Naive thymus-derived CD8-positive, alpha-beta T cell (primary cell): ENCODE measurements at places on chromosomes 6 and 20. TPM values are rescaled to one million over a fixed set of nuclear protein-coding genes. Genes with fewer than 3 reads are reported as not detected.

PAX1 gene
- not detected for total RNA-seq

ZC3H12D gene
- 61.9 TPM for total RNA-seq

GRCh38 chr6:162899148-162899547 lies 171.4 kb downstream of the PACRG start:
- no peak for DNase-seq

DNA sequence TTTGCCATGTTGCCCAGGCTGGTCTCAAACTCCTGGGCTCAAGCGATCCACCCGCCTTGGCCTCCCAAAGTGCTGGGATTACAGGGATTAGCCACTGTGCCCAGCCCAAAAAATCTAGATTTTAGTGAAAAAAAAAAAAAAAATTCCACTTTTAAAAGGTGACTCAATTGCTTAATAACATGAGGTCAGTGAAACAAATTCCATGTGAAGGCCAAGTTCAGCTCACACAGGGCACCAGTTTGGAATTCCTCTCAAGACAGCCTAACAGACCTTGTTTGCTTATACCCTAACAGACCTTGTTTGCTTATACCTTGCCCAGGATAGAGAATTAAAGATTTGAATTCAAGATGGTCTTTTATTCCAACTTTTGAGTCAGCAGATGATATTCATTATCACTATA lies 5.1 kb downstream of the RRBP1 start:
- no peak for DNase-seq

DNA sequence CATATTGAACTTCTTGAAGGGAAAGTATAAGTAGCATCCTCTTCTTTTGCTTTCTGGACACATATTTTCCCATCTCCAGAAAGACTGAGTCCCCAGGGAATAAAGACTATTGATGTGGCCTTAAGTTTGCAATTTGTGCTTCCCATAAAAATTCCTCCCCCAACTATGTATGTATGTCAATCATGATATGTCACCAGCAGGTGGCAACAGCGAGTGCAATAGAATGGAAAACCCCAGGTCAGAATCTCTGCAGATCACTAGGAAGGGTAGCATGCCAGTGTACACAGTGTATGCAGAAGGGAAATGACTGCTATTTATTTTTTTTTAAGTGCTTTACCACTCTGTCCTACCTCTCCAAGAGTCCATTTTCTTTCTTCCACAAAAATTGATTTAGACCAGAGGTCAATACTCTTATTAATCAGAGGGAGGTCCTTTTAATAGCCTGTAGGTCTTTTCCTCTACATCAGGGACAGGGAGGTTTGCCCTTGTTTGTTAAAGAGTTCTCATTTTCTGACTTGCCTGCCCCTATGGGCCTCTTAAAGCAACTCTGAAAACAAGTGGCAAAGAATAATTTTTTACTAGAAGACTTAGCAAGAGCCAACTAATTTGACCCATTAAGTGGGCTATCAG lies 61.4 kb downstream of the BMP2 start:
- no peak for DNase-seq

GRCh38 chr6:129481706-129482105 lies 228.3 kb downstream of the ARHGAP18 start:
- no peak for DNase-seq

GRCh38 chr20:58233881-58234528 lies 5.6 kb upstream of the ANKRD60 start:
- DNase-seq: no peak

- DNase-seq: no peak
These were observed 112.1 kb upstream of the IYD start for GRCh38 chr6:150256618-150257272.

DNA sequence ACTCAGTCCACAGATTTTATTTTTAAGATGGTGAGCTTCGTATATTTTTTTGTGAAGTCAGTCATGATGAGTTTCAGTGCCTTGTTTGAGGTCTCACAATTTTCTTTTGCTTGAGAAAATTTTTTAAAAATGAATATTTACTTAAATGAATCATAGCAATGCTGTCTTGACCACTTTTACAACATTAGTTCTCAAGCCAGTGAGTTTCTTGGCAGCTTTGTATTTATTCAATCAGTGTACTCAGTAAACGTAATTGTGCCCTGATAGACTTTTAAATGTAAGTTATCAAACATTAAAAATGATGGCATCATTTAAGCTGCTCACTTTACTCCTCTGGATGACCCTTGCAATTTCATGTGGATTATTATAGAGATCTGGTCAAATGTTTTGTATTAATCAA lies 261.4 kb downstream of the KHDC1L start:
- no peak for DNase-seq

- DNase-seq: no peak
These were observed 118.7 kb downstream of the CEBPB start for GRCh38 chr20:50309280-50309763.

- DNase-seq: no peak
These were observed 128.9 kb downstream of the BANF2 start for GRCh38 chr20:17828598-17829144.

GRCh38 chr6:113182370-113183141 lies 674.6 kb upstream of the MARCKS start:
- no peak for DNase-seq
